Parietal lobe (tissue), 2 donors: ENCODE measurements at places on chromosomes 4 and X. TPM values are rescaled to one million over a fixed set of nuclear protein-coding genes. Genes with fewer than 3 reads are reported as not detected.

IL1RAPL2 gene
- 12.8 TPM for total RNA-seq

CCDC110 gene
- 0.94 TPM for total RNA-seq

ARHGAP4 gene
- total RNA-seq, result 6.9 TPM

OPHN1 gene
- 57.9 TPM for total RNA-seq

PTTG2 gene
- total RNA-seq, result not detected

FAM133A gene
- 1.6 TPM for total RNA-seq

FAT4 gene
- total RNA-seq, result 162 TPM
